ENCODE measurements at places on chromosomes 6 and 20.
A peak's percentile ranks its signal among the peaks of the same experiment; 100 is the strongest.

- DNase-seq = peak; percentile 2
Observed at GRCh38 chr6:92341201-92341600, 1078.2 kb downstream of the EPHA7 start.

GRCh38 chr6:5771759-5772390 is 234.8 kb downstream of the NRN1 start:
- DNase-seq = no peak

GRCh38 chr20:57212534-57213276 is 53.7 kb downstream of the BMP7 start:
- peak; percentile 21 for DNase-seq

DNA sequence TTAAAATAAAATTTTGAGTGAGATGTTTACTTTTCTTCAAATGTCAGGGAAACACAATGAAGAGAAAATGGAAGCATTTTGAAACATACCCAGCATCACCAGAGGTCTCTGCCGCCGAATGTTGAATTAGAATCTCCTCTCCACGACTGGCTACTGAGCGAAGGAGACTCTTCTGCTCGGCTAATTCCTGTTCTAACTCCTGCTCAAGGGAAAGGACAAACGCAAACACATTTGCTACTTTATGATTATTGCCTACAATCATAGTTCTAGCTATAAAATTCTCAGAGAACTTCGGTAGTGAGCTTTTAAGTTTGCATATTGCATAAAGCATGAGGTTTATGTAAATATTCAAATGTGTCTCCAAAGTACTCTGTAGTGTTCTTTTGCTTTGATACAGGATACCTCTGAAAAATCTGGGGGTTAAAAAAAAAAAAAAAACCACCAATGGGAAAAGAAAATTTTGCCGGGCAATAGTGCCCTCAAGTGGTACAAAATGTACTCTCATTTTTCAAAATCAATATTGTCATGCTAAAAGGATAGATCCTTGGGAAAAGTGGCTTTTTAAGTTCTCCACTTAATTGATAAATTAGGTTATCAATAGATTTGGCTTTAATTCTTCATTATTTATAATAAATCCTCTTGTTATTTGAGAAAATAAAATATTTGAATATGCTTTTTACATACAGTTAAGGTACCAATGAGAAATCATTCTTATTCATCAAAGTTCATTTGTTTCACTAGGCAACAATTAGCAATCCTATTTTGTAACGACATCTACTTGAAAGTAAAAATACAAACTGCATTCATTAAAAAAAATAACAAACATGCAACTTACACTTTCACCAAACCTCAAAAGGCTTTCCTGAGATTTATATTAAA is 369.0 kb downstream of the SYNE1 start:
- peak; percentile 16 for DNase-seq

GRCh38 chr6:168713839-168714238 is 272.9 kb downstream of the SMOC2 start:
- no peak for DNase-seq

- peak; percentile 56 for DNase-seq
Observed at GRCh38 chr6:35128496-35128895, 12.6 kb downstream of the TCP11 start.

DNA sequence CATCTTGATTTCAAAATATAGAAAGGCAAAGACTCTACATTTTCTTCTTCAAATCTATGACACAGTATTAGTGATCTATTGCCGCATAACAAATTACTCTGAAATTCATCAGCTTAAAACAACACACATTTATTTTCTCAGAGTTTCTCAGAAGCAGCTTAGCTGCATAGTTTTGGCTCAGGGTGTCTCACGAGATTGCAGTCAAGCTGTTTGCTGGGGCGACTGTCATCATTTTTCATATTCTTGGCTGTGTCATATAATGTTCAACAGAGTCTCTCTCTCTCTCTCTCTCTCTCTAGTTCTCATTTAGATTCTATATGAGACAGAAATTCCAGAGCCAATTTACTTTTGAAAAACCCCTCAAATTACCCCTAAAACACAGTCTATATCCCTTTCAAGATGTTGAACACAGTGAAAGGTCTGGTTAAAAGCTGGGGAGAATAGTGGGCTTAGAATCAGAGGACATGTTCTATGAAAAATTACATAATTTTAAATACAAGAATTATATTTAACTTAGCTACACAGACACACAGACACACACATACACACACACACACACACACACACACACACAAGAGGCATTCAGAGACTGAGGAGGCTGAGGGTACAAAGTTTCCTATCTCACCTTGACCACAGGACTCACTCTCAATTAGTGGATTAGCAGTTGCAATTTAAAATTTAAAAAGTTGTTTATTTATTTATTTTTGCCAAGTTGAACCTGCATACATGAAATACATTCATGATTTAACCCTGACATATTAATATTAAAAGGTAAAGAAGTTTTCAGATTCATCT is 86.7 kb downstream of the MKKS start:
- DNase-seq = peak; percentile 62

- DNase-seq = no peak
Observed at GRCh38 chr20:32433311-32434021, 75.3 kb downstream of the ASXL1 start.

DNA sequence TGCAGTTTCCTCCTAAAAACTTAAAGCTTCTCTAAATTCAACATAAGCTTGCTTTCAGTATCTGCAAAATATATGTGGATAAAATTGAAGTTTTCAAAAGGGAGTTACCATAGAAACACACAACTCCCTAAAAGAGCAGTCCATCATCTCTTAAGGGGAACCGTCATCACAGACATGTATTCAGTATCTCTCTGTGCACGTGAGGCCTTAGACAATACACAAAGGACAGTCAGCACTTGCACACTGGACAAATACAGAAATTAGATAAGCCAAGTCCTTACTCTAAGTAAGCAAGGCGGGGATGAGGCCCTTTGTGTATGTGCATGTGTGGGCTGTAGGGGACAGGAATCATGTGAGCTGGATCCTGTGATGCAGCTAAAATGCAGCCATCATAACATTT is 136.6 kb downstream of the BACH2 start:
- no peak for DNase-seq

DNA sequence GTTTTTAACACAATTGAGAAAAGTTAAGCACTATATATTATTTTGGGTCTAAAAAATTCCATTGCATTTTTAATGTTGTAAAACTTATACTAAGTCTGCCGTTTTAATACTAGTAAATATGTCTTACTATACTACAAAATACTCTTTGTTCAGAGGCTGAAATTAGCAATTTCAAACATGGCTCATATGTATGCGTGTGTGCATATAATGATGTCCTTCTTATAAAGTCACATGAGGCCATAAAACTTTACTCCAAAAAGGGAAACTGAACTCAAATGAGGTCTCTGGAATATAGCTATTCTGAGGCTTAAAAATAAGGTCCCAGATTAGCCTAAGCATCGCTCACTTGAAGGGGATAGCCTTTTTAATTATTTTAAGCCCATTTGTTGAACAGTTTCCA is 224.0 kb downstream of the MYLK4 start:
- no peak for DNase-seq
